ENCODE measurements at places on chromosomes 2 and 18. TPM values are rescaled to one million over a fixed set of nuclear protein-coding genes. Genes with fewer than 3 reads are reported as not detected.

GRCh38 chr2:128640166-128640844, 321.6 kb upstream of the HS6ST1 start:
- peak; percentile 1 for DNase-seq
- peaks cover 42% of the 10 kb centered on the region for H3K4me1 ChIP-seq
- H3K27ac ChIP-seq: no peak overlapping the region
- H3K27me3 ChIP-seq: peaks cover 2% of the 10 kb centered on the region

- peak within 1 kb of the TSS; percentile 100 for H3K4me3 ChIP-seq
- H3K27me3 ChIP-seq: peaks cover 38% of the 10 kb centered on the region
- no peaks in the 10 kb centered on the region for H3K36me3 ChIP-seq
- H3K27ac ChIP-seq: peak within 1 kb of the TSS; percentile 95
Measured at GRCh38 chr18:37565101-37565976, at the start of gene CELF4. Gene CELF4, minus strand, starts transcription at chr18:37565798.

DNA sequence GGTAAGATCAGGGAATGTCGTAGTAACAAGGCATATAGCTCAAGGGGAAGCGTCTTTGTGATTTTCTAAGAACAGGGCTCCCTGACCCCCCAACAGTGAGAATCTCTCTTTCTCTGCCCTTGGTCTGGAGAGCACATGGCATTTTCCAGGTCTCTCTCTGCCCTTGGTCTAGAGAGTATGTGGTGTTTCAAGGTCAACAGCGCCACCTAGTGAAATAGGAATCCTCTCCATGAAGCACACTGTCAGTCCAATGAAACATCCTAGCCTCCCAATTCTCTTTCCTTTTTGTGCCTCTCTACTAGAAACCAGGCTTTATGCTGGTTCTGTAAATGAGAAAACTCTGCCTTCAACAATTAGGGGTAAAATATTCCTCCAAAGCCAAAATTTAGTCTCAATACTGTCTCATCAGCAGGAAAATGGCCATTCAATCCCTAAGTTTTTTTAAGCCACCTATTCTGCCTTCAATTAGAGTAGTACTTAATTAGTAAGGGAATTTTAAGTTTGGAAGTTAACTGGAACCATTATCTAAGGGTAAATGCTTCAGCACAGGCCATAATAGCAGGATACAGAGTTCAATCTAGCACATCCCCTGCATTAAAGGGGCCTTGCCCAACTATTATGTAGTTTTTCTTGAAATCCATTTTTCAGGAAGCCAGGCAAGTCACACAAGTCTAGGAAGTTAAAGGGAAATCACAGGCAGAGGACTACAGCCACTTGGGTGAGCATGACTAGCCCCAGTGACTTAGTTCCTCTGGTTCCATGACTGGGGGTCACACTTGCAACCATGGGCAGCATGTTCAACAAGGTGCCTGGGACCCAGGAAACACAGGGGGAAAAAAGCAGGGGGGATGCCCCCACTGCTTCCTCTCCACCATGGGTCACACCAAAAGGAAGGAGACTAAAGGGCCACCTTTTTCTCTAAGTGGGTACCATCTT, 12.4 kb downstream of the DYM start:
- DNase-seq: no peak
- H3K27me3 ChIP-seq: no peaks in the 10 kb centered on the region
- no peak overlapping the region for H3K27ac ChIP-seq

GRCh38 chr2:168851674-168852320, 38.4 kb downstream of the SPC25 start:
- no peak overlapping the region for H3K4me3 ChIP-seq
- peaks cover 10% of the 10 kb centered on the region for H3K4me1 ChIP-seq
- no peak for DNase-seq
- no peak overlapping the region for H3K27ac ChIP-seq
- no peaks in the 10 kb centered on the region for H3K27me3 ChIP-seq

DNA sequence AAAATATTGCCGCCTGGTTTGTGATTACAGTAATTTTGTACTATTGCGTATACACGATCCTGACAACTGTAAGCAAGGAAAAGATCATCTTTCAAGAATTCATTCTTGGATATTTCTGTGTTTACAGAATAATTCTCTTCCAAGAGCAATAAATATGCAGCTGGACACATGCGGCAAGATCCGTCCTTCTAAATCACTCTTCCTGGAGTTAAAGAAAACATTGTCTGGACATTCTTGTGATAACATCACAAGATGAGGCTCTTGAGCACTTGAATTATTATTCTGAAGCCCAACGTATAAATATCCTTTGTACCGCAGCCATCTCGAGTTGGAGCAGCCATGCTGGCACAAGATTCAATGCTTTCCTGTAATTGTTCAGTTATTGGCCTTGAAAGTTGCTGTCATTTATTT, 9.9 kb downstream of the FHL2 start:
- H3K4me3 ChIP-seq: no peak overlapping the region
- H3K4me1 ChIP-seq: no peaks in the 10 kb centered on the region
- H3K27ac ChIP-seq: no peak overlapping the region
- no peaks in the 10 kb centered on the region for H3K36me3 ChIP-seq

DNA sequence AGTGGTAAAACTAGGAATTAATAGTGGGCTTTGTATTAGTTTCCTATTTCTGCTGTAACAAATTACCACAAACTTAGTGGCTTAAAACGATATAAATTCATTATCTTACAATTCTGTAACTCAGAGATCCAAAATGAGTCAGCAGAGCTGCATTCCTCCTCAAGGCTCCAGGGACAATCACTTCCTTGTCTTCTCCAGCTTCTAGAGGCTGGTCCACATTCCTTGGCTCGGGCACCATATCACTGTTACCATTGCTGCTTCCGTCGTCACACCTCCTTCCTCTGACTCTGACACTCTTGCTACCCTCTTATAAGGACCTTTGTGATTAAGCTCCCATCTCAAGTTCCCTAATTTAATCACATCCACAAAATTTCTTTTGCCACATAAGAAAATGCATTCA, 567.8 kb upstream of the KLHL29 start:
- H3K36me3 ChIP-seq: no peaks in the 10 kb centered on the region
- H3K4me1 ChIP-seq: peaks cover 6% of the 10 kb centered on the region
- DNase-seq: no peak
- no peak overlapping the region for H3K4me3 ChIP-seq
- no peaks in the 10 kb centered on the region for H3K27me3 ChIP-seq
- H3K27ac ChIP-seq: no peak overlapping the region

- H3K27me3 ChIP-seq: no peaks in the 10 kb centered on the region
- peaks cover 2% of the 10 kb centered on the region for H3K36me3 ChIP-seq
- no peak overlapping the region for H3K27ac ChIP-seq
Measured at GRCh38 chr2:147247749-147248148, 597.1 kb upstream of the ACVR2A start.

Gene PLEK
- not detected for total RNA-seq

Gene REG3G
- not detected for total RNA-seq

Gene NDC80
- total RNA-seq: 7.7 TPM

Gene STON1
- total RNA-seq: 4.2 TPM

Gene TAF4B
- total RNA-seq: 1.4 TPM

Gene EMX1
- 0.54 TPM for total RNA-seq

Gene ASB18
- not detected for total RNA-seq

Gene KCNS3
- total RNA-seq: 5.5 TPM
